Activated naive CD4-positive, alpha-beta T cell (primary cell): ENCODE measurements at places on chromosomes 16 and 17.

DNA sequence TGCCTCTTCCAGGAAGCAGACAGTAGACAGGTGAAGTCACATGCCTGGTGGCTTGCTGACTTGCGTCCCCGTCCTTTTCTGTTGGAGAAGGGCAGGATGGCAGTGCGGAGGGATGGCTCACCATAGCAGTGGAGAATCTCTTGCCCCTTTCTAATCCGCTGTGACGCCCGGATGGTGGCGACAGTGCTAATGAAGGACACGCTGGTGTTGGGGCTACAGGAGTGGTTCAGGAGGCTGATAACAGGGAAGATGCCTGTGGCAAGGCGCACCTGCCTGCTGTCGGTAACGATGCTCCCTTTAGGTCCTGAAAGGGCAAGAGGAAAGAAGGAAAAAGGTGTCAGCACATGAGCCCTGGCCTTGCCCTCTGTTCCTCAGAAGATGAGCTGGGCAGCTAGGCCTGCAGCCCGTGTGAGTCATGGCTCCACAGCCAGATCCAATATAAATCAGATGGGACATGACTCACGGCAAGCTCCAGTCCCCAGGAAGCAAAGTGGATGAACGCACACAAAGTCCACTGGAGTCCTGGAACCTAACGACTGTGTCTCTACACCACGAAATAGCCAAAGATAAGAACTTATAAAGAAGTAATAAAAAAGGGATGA lies 25.5 kb downstream of the SERPINF1 start:
- DNase-seq: no peak

GRCh38 chr16:84054916-84055315 lies 12.3 kb upstream of the SLC38A8 start:
- no peak for DNase-seq

GRCh38 chr16:30760577-30761426 lies 1.1 kb downstream of the CFAP119 start:
- no peak for DNase-seq

DNA sequence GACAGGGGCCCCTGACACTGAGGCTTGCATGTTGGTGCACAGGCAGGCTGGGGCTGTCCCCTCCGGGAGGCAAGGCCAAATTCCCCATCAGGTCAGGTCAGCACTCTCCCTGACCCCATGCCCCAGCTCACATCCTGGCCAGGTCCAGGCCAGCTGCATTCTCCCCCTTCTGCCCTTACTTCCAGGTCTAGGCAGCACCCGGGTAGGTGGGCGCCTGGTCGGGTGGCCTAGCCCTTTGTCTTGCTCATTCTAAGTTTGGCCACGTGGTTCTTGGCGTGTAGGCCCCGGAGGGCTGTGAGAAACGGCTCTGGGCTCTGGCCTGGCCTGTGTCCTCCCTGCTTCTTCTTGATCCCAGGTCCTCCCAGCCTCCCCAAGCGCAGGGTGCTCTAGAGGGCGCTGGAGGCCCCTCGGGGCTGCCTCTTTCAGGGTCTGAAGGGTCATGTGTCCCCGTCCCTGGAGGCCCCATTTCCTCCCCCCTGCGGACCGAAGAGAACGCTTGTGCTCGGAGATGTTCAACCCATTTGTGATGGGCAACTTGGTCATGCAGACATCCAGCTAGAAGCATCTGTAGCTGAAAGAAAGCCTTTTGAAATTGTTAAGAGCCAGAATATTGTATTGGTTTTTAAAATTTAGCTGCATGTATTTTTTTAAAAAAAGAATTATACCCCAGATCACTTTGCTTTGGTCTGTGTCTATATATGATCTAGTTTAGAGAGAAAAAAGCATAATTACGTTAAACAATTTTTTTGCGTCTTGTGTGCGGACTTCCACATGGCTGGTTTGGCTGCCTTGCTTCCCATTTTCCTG lies 6.7 kb downstream of the BAHCC1 start:
- DNase-seq: no peak

- DNase-seq: no peak
Measured at GRCh38 chr16:13056607-13057006, 155.2 kb downstream of the SHISA9 start.

DNA sequence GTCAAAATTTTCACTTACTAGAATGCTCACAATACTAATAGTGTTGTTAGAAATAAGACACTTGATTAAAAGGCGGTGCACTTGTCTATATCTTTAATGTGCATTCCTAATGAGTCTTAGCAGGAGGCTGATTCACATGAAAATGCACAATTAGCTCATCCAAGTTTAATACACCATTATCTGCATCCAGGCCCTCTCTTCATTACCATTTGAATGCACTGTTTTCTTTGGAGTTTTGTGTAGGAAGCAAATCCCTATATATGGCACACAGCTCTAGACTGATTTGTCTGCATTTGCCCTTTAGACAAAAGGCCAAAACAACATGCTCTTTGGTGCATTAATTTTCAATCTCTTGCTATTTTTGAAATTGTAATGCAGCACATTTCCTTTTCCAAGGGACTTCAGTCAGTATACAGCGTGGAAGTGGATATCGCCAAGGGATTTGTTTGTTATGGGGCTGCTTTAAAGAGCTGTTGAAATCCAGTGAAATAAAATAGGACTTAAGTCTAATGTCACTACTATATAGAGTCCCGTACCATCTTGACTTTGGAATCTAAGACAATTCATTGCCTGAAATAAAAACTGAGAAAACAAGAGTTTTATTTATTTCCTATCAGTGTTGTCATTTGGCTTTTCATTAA lies 257.6 kb upstream of the CPHXL start:
- DNase-seq: no peak

DNA sequence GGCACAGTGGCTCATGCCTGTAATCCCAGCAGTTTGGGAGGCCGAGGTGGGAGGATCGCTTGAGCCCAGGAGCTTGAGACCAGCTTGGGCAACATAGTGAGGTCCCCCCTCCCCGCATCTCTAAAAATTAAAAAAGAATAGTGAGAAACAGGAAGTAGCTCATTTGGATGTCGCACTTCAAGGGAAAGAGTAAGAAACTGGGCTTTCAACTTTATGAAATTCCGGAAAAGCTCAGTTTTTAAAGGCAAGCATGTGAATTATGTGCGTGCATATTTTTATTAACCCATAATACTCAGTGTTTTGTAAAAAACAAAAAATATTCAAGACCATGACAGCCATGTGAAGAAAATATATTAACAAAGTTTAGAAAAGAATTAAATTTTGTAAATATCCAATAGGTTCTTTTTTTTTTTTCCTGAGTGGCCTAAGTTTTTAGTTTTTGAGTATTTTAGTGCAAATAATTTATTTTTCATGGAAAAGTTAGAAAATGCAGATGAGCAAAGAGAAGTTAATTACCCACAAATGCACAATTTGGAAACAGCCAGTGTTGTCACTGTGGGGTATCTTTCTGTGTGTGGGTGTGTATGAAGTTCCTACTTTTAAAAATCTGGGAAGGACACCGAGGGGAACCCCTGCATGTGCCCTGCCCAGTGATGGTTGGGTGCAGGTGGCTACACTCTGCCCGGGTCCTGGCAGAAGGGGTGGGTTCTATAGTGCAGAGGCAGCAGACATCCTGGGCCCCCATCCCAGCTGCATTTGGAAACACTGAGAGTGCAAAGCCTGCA lies 40.0 kb downstream of the CIBAR2 start:
- DNase-seq: no peak

GRCh38 chr17:20128036-20128667 lies 119.0 kb downstream of the SPECC1 start:
- no peak for DNase-seq

DNA sequence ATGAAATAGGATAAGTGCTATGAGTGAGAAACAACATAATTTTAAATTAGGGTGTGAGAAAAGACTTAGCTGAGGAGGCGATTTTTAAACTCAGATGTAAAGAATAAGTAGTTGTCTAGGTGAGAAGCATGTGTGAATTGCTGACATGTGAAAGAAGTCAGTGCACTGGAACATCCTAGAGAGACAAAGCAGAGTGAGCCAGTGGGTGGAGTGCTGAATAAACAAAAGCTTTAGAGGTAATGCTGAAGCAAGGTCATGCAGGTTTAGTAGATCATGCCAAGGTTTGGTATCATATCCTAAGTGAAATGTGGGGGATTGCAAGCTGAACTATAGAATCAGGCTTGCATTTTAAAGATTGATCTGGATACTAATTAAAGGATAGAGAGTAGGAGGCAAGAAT lies 89.4 kb downstream of the KIF2B start:
- no peak for DNase-seq

GRCh38 chr17:310111-311010 lies 42.2 kb downstream of the RPH3AL start:
- no peak for DNase-seq

DNA sequence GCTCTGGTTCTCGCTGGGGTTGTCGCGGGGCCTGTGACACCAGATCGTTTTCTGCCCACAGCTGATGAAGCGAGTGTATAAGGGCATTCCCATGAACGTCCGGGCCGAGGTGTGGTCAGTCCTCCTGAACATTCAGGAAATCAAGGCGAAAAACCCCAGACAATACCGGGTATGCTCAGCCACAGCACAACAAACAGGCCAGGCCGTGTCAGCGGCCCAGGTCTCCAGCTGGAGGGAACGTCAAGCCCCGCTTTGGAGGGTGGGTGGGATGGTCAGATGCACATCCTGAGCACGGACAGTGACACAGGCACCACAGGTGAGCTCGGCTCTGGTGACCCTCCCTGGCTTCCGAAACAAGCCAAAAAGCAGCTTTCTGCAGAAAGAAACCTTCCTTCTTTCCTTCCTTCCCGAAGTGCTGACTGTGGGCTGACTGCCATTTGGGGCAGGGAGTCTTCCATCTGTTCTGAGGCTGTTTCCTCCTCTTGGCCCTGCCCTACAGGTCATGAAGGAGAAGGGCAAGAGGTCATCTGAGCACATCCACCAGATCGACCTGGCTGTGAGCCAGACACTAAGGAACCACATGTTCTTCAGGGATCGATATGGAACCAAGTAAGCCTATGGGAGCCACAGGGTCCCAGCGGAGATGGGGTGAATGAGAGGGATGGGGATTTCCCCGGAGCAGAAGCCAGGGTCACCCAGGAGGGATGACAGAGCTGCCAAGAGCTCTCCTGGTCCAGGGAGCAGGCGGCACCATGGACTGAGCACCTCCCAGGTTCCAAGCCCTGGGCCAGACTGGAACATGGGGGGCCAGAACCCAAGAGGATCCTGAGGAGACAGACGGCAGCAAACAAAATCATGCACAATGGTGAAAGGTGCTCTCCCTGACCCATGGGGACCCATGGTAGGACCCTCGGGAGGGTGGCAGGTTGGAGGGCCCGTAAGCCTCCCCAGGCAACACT lies 79.4 kb downstream of the GOSR1 start:
- DNase-seq: no peak

DNA sequence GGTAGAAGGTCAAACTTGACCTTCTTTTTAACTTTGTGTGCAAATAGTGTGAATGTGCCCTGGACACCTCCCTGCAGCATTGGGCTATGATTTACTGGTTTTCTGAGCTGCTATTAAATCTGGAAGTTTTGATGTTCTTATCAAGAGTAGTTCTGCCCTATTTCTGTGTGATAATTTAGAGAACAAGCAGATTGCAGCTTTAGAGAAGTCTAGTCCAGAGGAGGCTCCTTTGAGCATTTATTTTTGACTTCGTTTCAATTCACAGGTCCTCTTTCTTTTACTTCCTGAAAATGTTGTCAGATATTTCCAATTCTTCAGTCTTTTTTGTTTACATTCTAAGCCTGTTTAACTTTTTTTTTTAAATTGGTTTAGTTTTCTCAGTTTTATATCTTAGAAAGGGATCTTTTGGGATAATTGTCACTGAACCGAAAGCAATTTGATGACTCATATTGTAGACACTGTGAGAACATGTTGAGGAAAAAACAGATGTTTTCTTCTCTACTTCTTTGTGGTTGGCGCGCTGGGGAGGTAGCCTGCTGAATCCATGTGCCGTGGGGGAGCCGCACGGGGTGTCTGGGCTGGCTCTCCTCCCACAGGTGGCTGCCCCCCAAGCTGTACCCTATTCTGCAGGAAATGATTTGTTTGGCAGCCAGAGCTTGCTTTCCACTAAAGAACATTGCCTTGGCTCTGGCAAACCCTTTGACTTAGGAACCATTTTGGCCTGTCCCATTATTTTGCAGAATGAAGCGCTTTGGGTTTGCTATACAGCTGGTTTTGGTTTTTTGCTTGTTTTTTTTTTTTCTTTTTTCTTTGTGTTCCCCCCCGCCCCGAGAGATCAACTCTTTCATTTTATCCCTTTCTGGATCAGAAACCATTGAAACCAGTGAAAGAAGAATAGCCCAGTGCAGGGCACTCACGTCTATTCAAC lies 53.4 kb downstream of the MFSD11 start:
- no peak for DNase-seq

DNA sequence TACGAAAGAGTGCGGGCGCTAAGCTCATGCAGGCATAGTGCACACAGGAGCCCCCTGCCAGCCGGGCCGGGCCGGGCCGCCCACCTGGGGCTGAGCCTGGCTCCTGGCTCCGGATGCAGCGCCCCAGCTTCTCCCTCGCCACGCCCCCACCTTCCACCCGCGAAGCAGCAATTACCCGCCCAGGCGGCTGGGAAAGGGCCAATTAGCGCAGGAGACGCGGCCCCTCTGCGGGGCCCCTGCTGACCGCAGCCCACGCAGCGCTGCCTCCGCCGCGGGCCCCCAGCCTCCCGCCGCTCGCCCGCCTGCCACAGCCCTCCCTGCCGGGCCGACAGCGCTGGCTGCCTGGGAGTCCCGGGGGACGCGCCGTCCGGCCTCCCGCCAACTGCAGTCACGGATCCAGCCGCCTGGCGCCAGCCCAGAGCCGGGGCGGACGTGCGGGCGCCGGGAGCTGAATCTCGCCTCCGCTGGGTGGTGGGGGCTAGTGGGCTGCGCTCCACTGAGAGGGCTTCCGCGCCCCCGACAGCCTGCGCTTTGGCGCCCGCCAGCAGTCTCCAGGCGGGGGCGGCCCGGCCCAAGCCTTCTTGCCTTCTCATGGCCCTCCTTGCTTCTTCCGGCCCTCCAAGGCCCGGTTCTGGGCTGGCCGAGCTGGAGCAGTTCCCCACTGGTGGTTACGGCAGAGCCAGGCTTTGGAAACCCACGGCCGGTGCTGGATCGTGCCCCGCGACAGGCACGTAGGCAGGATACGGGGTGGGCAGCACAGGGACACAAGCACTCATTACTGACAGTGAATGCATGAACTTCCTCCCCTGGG lies 14.9 kb upstream of the CBFB start:
- peak; percentile 46 for DNase-seq

- peak; percentile 49 for DNase-seq
Measured at GRCh38 chr16:1057252-1057932, 15.2 kb upstream of the SSTR5 start.

DNA sequence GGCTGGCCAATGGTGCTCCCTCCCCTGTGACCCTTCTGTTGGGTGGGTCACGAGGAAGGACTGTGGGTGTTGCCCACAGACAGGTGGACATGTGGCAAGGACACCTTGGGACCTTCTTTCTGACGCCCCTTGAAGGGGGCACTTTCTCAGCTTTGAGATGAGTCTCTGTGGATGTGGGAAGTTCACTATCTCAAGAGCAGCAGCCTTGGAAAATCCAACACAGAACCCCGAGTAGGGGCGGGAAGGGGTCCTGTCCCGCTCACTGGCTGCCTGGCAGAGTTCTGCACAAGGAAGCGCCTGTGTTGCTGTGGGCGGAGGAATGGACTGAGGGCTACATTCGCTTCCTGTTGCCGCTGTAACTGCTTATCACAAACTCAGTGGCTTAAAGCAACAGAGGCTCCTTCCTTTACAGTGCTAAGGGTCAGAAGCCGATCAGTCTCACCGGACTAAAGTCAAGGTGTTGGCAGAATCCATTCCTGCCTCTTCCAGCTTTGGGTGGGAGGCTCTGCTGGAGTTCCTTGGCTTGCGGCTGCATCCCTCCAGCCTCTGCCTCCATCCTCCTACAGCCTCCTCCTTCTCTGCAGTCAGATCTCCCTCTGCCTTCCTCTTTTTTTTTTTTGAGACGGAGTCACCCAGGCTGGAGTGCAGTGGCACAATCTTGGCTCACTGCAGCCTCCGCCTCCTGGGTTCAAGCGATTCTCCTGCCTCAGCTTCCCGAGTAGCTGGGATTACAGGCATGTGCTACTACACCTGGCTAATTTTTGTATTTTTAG lies 305.2 kb downstream of the SEC14L1 start:
- DNase-seq: no peak
